EH (cell line): ENCODE measurements at places on chromosomes 1 and 21.

- peak; percentile 52 for DNase-seq
These were observed at the start of gene ARHGEF16 for GRCh38 chr1:3453891-3454810. TSS of gene ARHGEF16 (plus strand) at chr1:3454665. CDS start at chr1:3463085, 8,420 bp downstream.

DNA sequence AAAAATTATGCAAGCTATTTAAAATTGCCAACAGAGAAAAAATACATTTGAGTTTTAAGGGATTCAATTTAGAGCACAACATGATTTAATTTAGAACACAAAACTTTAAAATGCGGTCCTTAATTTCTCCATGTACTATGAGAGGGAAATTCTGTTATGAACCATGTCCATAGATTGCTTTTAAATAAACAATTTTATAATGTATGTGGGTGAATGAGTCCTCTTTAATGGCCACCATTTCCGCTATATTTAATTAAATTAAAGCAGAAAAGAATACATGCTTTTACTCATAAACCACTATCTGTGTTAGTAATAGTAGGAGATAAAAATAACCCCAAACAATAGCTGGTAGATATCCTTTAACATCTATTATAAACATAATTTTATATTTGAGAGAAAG, 914.6 kb downstream of the LTN1 start:
- no peak for DNase-seq

- no peak for DNase-seq
These were observed 372.0 kb upstream of the DAB1 start for GRCh38 chr1:57795886-57796285.

GRCh38 chr1:201281573-201281972, 1.7 kb upstream of the PKP1 start:
- DNase-seq: no peak

DNA sequence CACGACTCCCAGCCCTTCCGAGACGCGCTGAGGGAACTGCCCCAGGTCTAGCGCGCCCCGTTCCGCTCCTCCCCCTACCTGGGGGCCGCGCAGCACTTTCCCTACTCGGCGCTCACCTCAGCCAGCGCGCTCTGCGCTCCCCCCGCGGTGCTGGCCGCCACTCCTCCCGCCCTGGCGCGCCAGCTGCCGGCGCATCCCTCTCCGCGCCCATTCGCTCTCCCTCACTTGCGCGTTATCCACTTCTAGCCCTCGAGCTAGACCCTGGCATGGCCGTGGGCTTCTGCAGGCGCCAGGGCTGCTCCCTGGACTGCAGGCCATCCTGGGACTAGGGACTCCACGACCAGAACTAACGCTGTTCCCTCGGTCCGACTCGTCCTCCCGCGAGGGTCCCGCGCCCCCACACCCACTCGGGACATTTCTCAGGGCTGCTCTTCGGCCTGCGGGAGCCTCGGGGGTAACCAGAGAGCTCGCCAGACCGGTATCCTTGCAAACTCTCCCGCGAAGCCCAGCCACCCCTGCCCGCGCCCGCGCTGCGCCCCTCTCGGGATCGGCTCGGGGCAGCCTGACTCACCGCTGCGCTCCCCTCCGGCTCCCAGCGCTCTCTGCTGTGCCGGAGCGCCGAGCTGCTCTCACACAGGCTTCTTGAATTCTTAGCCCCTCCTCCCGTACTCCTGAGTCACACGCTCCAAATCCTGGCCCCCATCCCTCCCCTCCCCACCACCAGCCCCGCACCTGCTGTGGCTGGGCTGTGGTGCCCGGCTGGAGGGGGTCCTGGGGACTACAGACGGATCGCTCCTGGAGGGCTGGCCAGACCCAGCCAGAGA, at the start of gene NGF:
NGF (minus strand) TSS at position 617 of the 824 bp plus-strand sequence. CDS start 51,454 bp downstream, outside the sequence.
- peak; percentile 88 for DNase-seq

DNA sequence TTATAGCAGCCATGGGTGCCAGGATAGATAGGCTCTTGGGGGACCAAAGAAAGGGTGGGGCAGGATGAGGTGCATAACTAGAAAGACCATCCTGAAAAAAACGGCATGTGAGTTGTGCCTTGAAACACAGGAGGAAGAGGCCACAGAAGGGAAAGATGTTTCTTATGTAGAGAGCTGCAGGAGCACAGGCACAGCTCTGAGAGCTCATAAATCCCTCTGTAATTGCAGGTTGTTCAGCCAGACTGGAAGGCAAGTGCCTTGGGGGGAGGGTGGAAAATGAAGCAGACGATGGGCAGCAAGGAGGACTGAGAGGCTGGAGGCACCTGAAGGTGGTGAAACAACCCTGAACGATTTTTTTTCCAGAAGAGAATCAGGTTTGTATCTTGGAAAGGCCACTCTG, 170.7 kb downstream of the NR5A2 start:
- DNase-seq: no peak

GRCh38 chr1:42746436-42747105, 6.5 kb upstream of the CLDN19 start:
- DNase-seq: no peak

DNA sequence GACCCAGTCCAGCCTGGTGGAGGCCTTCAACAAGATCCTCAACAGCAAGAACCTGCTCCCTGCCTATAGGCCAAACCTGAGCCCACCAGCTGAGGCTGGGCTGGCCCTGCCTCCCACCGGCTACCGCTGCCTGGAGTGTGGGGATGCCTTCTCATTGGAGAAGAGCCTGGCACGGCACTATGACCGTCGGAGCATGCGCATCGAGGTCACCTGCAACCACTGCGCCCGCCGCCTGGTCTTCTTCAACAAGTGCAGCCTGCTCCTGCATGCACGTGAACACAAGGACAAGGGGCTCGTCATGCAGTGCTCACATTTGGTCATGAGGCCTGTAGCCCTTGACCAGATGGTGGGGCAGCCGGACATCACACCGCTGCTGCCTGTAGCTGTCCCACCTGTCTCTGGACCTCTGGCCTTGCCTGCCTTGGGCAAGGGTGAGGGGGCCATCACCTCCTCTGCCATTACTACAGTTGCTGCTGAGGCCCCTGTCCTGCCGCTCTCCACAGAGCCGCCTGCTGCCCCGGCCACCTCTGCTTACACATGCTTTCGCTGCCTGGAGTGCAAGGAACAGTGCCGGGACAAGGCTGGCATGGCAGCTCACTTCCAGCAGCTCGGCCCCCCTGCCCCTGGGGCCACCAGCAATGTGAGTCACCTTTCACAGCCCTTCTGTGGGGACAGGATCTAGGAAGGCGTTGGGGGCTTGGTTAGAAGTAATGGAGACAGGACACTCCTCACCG, 5.8 kb downstream of the ZNF687 start:
- no peak for DNase-seq

GRCh38 chr1:96309783-96310182, 411.8 kb upstream of the PTBP2 start:
- peak; percentile 55 for DNase-seq

DNA sequence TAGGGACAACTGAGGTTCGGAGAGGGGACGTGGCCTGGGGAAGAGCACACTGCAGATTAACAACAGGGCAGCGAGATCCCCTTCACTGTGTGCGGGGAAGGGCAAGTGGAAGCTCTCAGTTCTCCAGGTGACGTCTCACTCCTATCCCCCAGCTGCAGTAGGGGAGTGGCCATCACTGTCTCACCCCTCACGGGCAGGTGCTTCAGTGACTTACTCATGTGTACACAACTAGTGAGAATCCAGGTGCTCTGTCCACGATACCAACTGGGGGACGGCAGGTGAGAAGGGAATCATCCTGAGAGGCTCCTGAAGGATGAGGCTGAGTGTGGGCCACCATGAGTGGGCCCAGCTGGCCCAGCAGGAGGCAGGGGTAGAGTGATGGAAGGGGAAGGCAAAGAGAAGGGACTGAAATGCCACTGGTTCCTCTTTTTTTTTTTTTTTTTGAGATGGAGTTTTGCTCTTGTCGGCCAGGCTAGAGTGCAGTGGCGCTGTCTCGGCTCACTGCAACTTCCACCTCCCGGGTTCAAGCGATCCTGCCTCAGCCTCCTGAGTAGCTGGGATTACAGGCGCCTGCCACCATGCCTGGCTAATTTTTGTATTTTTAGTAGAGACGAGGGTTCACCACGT, 25.9 kb downstream of the RHBG start:
- DNase-seq: no peak

DNA sequence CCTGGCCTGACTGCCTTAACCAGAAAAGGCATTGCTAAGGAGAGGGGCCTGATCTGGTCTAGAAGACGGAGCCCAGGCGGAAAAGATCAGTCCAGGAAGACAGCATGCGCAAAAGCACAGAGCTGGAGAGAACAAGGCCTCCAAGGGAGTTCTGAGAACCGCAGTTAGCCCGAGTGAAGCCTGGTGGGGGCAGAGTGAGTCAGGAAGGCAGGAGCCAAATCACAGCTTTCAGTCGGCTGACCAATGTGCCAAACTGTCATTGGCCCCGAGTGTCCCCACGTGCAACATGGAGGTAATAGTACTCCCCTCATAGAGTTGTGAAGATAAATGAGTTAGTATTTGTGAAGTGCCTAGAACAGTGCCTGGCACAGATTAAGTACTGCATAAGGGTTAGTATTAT, 1.2 kb upstream of the TSPAN2 start:
- DNase-seq: peak; percentile 35

- DNase-seq: peak; percentile 33
These were observed 72.5 kb downstream of the NTMT2 start for GRCh38 chr1:170218257-170218650.

GRCh38 chr1:119330466-119331189, 38.0 kb upstream of the HAO2 start:
- peak; percentile 65 for DNase-seq

DNA sequence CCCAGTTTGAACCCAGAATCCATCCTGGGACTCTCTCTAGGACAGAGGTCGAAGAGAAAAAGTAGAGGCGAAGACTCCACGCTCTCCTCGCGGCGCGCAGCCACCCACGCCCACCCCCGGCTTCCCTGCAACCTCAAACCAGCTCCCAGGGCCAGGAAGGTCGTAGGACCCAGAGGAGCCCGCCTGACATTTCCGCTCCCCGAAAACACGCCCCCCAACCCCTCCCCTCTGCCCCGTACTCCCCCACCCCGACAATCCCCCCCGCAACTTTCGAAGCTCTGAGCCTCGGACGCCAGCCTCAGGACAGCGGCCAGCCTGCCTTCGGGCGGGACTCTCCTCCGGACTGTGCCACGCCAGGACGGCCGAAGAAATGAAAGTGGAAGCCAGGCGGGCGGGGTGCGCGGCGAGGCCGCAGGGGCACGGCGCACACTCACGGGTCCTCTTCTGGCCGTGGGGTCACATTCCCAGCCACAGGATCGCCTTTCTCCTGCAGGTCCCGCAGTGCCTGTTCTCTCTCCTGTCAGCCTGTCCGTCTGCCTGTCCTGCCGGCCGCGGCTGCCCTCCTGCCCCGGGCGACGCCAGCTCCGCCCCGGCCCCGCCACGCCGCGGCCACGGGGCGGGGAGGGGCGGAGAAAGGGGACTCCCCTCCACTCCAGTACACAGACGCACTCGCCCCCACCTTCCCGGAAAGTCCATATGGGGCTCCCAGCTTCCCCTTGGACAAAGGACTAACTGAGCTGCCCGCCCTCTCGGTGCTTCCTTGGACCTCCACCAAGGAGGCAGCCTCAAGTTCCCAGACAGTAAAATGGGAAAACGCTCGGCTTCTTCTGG, at the start of gene MOB3C:
MOB3C (minus strand) TSS at position 535 of the 831 bp plus-strand sequence. CDS start 3,490 bp downstream, outside the sequence.
- peak; percentile 91 for DNase-seq
